ENCODE measurements at places on chromosomes 1 and 21. TPM values are rescaled to one million over a fixed set of nuclear protein-coding genes. Genes with fewer than 3 reads are reported as not detected.

DNA sequence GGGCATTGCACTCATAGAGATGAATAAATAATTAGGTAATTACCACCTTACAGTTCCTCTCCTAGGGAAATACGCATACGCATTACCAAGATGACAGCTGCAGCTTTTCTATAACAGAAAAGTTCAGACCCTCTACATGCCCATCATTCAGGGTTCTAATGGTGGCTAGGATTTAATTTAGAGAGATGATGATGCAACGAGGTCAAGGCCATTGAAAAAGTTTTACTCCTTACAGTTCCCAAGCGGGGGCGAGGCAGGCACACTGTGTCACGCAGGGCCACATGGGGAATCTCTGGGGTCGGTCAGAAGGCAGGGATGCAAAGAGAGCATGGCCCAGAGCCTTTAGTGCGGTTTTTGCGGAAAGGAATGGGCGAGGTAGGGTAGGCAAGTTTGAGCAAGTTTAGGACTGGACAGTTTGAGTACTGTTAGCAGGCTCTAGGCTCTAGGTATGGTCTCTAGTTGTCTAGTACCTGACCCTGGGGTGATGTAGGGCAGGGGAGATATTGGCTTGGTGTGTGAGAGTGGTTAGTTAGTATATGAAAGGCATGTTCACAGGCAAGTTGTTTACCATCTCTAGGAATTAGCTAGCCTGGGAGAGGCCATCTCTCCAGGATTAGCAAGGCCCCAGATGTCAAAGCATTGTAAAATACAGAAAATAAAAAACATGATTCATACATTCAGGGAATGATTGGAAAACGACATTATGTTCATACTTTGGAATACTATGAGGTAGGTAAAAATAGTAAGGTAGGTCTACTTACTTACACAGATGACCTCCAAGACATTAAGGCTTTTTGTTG lies 29.6 kb upstream of the ID3 start:
- no peak for DNase-seq

GRCh38 chr1:71919811-71920509 lies 362.4 kb downstream of the NEGR1 start:
- DNase-seq: no peak

DNA sequence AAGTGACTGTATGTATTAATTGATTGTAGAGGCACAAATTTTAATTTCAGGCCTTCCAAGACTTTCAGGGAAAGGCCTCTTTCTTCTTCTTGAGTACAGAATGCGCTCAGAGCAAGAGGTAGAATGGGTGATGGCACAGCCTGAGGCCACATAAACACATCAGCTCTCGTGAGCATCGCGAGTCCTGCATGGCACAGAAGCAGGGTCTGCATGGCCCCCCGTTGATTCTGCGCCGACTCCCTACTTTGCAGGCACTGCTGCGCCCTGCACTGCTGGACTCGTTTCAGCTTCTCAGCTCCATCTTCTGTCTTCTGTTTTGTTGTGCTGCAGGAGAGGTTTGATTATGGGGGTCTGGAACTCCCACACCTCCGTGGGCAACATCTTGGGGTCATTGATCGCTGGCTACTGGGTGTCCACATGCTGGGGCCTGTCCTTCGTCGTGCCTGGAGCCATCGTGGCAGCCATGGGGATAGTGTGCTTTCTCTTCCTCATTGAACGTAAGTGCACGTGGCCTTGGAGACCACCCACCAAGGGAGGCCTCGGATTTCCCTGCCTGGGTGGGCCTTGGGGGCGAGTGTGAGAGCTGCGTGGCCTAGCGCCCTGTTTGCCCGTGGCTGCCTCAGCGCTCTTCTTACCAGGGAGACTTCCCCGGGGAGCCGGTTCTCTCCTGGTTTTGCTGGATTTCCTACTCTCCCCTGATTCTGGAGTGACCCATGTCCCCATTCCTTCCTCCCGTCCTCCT lies 29.6 kb downstream of the SLC37A1 start:
- DNase-seq: no peak

- no peak for DNase-seq
Measured at GRCh38 chr1:218401998-218402785, 57.1 kb downstream of the TGFB2 start.

DNA sequence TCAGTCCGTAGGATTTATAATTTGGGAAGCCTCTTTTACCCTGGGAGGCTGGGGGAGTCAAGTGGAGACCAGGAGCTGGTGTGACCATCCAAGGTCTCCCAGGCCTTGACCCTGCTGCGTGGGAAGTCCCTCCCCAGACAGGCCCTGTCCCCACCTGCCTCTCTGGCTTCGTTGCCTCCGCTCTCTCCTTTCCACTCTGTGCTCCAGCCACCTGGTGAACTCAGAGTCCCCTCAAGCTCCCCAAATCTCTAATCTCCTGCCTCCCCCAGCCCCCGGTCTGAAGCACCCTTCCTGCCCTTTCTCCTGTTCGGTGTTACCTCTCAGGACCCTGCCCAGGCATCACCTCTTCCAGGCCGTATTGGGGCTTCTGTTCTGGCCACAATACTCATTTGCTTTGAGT lies 27.9 kb downstream of the CDCP2 start:
- DNase-seq: no peak

DPT gene
- total RNA-seq: 0.22 TPM

DNA sequence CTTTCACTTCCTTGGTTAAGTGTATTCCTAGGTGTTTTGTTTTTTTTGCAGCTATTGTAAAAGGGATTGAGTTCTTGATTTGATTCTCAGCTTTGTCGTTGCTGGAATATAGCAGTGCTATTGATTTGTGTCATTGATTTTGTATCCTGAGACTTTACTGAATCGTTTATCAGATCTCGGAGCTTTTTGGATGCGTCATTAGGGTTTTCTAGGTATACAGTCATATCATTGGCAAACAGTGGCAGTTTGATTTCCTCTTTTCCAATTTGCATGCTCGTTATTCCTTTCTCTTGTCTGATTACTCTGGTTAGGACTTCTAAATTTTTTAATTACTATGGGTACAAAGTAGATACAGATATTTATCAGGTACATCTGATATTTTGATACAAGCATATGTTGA lies 75.4 kb downstream of the SLC35A3 start:
- no peak for DNase-seq

ANGPTL3 gene
- 2.6 TPM for total RNA-seq

Data from type B pancreatic cell (in vitro differentiated cells).